ENCODE measurements at places on chromosomes 6 and 20.

DNA sequence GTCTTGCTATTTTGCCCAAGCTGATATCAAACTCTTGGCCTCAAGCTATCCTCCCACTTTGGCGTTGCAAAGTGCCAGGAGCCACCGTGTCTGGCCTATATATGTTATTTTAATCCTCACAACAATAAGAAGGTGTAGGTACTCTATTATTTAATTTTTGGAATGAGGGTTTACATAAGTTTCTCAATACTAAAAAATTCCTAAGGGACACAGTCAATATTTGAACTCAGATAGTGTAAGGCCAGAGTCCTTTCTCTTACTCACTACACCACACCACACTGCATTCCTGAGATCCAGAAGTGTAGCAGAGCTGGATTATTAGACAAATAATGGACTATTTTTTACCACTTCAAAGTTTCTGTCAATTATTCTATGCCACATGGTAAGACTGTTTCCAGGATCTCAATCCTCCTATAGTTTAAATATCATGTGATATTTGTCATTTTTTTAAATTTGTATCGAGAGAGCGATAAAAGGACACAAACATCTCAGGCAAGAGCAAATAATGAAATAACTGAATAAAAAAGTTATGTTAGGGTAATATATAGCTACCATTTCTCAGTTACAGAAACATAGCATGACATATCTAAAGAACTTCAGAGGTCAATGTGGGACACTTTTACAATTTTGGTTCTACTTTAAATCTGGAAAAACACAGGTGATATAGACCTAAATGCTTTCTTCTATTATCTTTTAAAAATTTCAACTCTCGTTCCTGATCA, 162.2 kb upstream of the THEMIS start:
- DNase-seq: no peak

DNA sequence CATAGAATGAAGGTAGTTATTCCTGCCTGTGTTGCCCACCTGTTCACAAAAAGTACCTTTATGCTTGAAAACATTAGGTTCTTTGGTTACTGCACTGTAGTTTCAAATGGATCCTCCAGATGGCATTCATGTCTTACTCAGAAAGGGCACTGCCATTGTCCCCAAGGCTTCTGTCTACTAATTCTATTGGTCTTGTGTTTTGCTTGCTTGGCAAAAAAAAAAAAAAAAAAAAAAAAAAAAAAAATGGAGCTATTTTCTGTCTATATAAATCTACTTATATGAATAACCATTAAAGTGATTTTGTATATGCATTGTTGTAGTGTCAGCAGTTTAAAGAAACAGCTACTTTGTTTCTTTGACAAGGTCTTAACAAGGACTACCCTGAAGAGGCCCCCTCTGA, 12.7 kb upstream of the EFHC1 start:
- peak; percentile 75 for DNase-seq

DNA sequence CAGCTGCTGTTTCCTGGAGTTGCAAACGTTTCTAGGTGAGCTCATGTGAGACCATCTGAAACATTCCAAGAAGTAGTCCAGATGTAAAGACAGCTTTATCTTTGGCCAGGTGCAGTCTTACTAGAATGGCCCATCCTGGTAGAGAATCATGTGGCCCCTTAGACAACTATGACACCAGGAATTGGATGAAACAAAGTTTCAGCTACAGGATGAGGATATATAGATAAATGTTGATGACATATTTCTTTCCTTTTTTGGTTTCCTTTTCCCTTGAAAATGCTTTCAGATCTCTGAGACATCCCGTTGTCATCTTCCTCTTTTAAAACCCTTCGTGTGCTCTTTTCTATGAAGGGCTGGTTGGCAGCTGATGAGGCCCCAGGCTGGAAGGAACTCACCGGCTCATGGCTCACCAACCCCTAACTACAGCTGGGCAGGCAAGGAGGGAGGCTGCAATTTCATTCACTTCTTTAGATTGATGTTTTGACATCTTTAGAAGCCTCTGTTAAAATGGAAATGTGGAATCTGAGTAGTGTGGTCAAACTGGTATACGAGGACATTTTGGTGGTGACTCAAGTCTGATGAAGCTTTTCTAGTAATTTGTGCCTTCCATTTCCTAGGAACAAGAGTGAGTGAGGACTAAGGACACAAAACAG, 167.9 kb upstream of the TNFAIP3 start:
- no peak for DNase-seq

DNA sequence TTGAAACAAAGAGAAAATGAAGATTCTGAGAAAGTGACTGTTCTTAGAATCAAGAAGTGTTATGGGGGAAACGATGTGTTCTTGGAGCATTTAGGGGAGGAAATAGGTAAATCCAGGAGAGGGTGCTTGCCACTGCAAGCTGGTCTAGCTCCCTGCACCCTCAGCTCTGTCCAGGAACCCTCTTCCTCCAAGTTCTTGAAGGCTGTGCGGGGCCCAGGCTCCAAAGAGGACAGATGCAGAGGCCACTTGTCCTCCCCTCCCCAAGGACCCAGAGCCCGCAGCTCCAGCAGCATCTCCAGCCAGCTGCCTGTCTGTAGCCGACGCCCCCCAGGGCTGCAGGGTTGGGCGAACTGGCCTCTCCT, 87.9 kb downstream of the CDC5L start:
- no peak for DNase-seq

DNA sequence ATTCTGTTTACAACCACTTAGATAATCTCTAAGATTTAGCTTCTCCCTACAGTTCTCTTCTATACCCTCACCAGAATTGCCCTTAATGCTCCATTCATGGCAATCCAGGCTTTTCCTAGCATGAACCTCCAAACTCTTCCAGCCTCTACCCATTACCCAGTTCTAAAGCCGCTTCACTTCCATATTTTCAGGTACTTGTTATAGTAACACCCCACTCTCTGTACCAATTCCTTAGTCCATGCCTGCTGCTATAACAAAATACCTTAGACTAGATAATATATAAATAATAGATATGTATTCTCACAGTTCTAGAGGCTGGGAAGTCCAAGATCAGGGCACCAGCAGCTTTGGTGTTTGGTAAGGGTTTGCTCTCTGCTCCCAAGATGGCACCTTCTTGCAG, 16.5 kb upstream of the TRERF1 start:
- DNase-seq: no peak

DNA sequence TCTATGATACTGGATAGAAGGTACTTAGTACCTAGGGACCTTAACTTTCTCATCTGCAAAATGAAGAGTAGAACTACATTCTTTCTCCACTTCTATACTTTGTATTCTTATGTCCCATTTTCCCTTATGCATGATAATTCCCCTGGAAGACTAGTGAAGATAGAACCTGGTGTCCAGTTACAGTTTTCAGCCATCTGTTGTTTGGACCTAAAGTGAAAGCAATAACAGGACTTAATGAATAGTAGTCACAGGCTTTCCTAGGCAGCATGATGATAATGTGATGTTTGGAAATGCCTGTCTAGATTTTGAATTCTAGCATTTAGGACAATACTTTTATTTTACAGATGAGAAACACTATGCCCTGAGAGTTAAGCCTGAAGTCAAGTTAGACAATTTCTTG, 153.8 kb downstream of the RIMS1 start:
- DNase-seq: peak; percentile 11

DNA sequence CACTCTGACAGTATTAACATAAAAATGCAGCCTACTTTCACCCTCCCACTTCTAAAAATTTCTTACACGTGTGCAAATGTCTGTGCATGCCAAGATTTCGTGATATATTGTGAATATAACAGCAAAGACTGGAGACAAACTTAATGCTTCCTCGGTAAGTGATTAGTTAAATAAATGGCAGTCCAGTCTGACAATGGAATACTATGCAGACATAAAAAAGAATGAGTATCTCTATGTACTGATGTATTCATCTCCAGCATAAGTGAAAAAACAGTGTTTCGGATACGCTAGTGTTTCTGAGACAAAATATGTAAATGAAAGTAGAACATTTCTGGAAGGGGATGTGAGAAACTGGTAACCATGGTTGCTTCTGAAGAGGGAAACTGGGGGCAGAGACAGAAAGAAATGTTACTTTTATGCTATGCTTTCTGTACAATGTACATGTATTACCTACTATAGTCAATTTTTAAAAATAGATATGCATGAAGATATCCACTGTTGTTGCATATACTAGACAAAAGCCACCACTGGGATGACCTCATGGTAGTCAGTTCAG, 7.0 kb downstream of the SLC22A23 start:
- DNase-seq: no peak

- DNase-seq: no peak
Observed at GRCh38 chr20:38659597-38659880, 57.9 kb downstream of the ARHGAP40 start.

DNA sequence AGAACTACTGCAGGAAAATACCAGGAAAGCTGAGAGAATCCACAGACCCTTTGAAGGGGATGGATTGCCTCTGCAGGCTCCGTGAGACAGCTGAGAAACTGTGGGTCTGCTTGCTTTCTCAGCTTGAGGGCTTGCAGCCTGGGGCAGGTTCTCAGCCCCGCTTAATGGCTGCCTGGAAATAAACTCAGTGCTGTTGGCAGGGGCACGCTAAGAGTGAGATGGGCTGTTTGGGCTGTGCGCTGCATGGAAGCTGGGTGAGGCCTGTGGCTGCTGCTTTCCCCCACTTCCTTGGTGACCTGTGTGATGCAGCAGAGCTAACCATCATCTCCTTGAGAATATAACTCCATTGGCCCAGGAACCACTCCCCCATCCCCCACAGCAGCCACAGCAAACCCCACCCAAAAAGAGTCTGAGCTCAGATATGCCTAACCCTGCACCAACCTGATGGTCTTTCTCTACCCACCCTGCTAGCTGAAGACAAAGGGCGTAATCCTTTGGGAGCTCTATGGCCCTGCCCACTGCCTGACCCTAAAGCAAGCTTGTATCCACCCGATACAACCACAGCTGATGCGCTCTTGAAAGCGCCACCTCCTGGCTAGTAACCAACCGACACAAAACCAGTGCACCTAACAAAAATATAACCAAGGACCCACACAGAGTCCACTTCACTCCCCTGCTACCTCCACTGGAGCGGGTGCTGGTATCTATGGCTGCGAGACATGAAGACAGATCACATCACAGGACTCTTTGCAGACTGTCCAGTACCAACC, 800.6 kb upstream of the MAP3K7 start:
- DNase-seq: no peak

DNA sequence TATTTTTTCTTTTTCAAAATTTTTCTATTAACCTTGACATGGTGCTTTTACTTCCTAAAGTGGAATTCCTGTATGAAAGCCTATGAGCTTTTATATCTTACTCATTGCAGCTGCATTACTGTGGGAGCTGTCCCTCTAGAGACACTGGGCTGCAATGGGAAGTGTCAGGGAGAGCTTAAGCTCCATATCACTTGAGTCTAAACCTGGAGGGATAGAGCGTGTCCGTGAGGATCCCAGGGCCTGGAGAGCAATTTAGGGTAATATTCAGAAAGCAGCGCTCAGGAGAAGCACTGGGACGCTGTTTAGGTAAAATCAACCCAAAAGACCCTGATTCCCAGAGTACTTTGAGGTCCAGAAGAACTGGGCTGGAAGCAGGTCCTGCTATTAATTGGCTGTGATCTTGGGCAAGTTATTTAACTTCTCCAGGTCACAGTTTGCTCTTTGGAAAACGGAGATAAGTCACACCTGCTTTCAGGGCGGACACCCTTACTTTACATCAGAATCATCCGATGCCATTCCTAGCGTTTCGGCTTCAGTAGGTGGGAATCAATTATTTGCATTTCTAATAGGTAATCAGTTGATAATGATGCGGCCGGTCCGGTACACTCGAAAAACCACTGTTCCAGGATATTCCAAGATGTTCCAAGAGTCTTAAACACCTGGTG, 628 bp upstream of the ERGIC3 start:
- DNase-seq: no peak

- no peak for DNase-seq
Observed at GRCh38 chr6:101167638-101168037, 225.9 kb upstream of the GRIK2 start.

- peak; percentile 3 for DNase-seq
Observed at GRCh38 chr6:6494677-6495076, 93.8 kb upstream of the LY86 start.

- DNase-seq: no peak
Observed at GRCh38 chr6:161772176-161772575, 498.3 kb upstream of the AGPAT4 start.

DNA sequence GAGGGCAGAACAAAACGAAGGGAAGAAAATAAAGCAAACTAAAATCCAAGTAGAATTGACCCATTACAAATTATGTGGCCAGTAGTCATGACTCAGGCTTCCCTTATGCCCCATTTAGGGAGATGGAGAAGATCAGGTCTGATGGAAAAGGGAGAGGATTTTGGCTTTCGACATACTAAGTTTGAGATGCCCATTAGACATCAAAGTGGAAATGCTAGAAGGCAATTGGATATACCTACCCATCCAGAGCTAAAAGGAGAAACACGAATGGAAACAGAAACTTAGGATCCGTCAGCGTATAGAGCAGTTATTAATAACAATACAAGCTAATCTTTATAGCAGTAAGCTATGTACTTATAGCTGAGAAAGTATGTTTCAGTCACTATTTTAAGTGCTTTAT, 4.8 kb downstream of the TRPC4AP start:
- DNase-seq: no peak
